ENCODE measurements at places on chromosomes 11 and 22.

GRCh38 chr22:41664951-41665350 is 23.7 kb downstream of the SNU13 start:
- no peak for DNase-seq

GRCh38 chr22:20066617-20067383 is 13.2 kb upstream of the DGCR8 start:
- no peak for DNase-seq

DNA sequence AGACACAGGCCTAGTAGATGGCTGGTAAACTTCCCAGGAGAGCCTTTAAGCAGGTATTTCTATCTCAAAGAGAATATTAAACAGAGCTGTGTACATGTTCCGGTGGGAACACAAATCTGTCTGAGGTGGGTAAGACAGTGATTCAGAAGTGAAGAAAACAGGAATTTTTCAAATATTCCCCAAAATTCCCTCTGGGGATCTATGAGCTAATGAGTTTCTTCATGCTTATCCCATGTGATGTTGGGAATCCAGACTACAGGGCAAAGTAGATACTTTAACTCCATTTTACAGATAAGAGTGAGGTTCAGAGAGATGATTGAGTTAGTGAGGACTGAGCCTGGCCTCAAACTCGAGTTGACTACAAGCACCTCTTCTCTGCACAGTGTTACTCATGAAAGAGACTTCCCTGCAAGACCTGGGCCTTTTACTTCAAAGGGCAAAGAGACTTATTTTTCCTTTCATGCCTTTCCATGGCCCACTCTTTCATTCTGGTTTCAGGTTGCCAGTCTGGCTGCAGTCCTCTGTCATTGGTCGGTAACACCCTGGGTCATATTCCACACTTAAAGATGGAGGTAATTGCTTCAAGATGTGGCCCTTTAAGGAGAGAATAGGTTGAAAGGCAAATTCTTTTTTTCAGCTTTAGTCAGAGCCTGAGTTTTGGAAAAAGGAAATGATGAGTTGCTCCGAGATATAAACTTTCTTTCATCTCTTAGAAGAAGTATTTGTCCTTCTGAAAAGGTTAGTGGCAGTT is 70.1 kb downstream of the CYB5R2 start:
- DNase-seq: no peak

DNA sequence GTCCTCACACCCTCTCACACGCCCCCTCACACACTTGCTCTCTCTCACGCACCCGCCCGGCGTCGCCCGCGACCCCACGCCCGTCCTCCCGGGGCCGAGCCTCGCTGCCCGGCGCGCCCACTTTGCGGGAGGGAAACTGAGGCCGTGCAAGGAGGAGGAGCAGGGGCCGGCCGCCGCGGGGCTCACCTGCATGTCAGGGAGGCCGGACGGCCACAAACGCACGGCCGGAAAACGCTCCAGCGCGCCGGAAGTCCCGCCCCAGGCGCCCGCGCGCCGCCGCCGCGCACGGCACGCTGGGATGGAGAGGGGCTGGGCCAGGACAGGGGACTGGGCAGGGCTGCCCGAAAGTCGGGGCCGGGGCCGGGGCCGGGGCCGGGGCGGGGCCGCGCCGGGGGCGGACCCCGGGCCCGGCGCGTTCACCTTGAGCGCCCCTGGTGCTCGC is at the start of gene CHID1:
Gene CHID1, minus strand, starts transcription at position 222 of the 442 bp plus-strand sequence. CDS start 5,994 bp downstream, outside the sequence.
- peak; percentile 84 for DNase-seq

GRCh38 chr11:8065031-8065430 is 16.0 kb upstream of the TUB start:
- DNase-seq: no peak

GRCh38 chr11:98940913-98941312 is 79.8 kb upstream of the CNTN5 start:
- no peak for DNase-seq

- DNase-seq: no peak
Measured at GRCh38 chr11:3659595-3660515, 11.3 kb downstream of the CHRNA10 start.

GRCh38 chr11:115990004-115990447 is 485.8 kb upstream of the CADM1 start:
- no peak for DNase-seq

DNA sequence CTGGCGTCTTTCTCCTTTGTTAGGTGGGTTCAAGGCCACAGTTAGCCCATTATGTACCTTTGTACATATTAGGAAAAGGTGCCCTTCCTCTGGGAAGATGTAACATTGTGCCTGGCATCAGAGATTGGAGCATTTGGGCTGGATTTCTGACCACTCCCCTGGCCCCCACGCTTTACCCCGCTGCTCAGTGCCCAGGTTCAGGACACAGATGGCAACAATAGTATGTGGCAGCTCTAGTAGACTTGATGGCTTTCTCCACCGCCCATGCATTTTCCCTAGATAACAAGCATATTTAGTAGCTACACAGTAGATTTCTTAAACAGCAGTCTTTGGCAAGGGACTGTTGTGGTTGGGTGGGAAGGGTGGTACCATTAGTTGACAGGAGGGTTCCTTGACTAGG is 53.1 kb downstream of the YAP1 start:
- no peak for DNase-seq

DNA sequence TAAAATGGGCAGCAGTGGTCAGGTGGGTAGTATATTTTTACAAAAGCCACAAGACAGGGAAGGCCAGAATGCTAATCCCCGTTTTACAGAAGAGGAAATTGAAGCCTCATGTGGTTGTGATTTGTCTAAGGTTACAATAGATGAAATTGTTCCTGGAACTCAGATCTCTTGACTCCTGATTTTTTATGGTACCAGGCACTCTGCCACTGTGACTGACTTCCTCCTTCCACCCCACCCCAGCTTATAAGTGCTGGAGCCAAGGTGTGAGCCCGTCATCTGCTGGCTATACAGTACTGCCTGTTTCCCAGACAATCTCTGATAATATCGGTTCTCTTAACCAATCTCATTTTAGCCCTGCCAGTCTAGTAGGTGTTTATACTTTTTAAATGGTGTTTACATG is 1.9 kb downstream of the SLC5A1 start:
- no peak for DNase-seq

- peak; percentile 44 for DNase-seq
Measured at GRCh38 chr22:30005213-30005857, 74.9 kb upstream of the HORMAD2 start.

DNA sequence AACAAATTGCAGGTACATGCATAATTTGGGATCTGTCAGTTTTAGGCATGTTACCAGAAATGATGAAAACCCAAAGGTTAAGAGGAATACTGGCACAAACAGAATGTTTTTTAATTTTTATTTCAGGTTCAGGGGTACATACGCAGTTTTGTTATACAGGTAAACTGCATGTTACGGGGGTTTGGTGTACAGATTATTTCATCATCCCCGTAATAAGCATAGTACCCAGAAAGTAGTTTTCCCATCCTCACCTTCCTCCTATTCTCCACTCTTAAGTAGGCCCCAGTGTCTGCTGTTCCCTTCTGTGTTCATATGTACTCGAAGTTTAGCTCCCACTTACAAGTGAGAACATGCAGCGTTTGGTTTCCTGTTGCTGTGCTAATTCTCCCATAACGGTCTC is 33.0 kb downstream of the PI4KA start:
- no peak for DNase-seq

DNA sequence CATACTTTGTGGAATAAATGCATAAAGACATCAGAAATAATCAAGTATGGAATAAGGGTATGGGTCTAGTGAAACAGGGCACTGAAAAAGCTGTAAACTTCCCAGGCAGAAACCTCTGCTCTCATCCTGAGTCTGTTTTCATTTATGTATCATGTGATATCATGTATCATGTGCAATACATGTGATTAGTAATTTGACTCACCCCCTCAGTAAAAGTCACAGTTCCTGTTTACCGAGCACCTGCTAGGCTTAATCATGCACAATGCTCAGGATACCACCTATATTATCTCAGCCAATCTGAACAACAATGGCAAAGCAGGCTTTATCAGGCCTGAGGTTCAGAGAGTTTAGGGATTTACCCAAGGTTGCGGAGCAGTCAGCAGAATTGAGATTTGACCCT is 250.6 kb upstream of the TENM4 start:
- DNase-seq: no peak

DNA sequence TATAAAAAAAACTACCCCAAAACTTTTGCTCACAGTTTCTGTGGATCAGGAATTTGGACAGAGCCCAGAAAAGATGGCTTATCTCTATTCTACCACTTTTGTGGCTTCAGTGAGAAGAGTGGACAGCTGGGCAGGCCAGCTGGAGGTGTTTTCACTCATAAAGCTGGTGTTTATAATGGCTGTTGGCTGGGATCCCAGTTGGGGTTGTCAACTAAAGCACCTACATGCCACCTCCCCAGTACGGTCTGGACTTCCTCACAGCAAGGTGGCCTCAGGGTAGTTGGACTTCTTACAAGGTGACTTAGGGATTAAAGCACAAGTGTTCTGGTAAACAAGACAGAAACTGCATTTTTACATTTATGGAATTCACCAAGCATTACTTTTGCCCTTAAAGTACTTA is 171.0 kb downstream of the NELL1 start:
- DNase-seq: no peak

DNA sequence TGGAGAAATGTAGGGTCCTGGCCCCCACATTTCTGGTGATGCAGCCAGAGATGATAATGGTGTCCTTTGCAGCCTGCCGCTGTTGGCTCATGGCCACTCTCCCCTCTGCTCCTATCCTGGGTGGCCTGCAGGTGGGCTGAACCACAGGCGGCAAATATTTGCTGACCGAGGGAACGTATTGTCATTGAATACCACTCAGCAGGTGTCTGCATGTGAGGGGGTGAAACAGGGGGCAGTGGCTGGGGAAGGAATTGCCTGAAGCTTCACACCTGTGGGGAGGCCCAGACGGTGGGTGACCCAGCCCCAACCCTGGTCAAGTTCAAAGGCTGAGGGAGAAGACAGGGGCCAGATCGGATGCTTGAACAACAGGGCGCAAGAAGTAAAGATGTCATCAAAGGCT is 73.3 kb upstream of the WNT11 start:
- no peak for DNase-seq

DNA sequence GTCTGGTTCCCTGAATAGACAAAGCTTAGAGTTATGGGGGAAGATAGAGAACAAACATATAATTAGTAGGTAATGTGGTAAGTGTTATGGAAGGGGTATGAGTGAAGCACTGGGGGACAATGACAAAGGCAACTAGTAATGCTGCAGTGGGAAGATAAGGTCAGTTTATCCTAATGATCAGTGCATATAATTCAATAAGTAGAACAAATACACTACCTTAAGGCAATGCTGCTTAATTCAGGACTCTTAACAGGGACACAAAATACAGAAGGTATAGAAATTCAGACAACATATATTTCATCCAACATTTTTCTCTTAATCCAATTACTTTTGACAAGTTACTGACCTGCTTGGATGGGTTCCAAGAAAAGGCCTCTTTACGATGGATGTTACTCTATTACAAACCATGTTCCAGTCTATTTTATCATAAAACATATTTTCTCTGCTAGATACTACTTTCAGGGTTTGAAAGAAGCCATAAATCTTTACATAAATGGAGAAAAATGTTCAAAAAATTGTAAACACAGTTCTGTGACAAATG is 1186.2 kb downstream of the LRRC4C start:
- no peak for DNase-seq

GRCh38 chr22:26906464-26906863 is 249.1 kb downstream of the MIAT start:
- DNase-seq: no peak

GRCh38 chr11:102453302-102453695 is 734 bp upstream of the TMEM123 start:
- no peak for DNase-seq

DNA sequence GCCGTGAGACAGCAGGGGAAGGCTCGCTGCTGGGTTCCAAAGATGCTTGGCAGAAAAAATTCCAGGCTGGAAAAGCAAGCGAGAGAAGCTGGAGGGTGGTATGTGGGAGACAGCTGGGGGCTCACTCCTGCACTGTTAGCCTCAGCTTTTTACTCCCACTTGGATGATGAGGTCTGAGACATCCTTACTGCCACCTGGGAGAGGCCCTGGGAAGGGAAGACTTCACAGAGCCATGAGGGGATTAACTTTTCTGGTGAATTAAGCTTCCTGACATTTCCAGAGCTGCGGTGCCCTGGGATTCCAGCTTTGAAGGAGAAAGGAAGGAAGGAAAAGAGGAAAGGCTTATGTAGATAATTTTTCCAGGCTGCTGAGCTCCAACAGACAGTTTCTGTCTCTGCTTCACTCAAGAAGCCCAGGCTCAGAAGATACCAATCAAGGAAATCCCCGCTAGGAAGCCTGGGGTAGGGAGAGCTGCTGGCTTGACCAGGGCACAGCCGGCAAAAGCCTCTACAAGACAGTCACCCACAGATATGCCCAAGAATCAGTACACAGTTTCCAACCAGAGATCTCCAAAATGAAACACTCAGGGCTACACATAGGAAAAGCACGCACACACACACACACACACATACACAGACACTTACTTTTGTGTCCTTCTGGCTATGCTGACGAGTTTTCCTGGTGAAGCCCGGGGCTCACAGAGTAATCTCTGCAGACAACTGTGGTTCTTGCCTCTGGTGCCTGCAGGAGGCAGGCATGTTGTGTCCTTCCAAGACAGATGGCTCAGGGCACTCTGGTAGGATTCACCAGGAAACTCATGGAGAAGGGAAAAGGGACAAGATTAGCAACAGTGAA is 907 bp downstream of the MCHR1 start:
- DNase-seq: no peak

DNA sequence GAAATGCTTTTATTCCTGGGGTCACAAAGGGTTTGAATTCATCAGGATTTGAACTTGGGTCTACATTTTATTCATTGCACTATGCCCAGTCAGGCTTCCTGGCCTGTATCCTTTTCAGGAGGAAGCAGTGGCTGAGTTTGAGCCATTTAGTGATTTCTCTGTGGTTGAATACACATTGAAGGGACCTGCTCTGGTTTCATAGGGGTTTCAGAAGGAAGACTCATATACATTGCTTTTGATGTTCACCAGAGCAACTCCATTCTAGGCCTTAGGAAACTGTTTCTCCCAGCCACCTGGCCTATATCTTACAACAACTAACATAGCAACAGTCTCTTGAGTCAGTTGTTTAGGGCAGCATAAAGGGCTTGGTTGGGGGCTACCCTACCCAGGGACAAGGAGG is 165.7 kb downstream of the INSC start:
- no peak for DNase-seq

GRCh38 chr11:46066335-46066734 is 54.9 kb downstream of the PHF21A start:
- DNase-seq: no peak

DNA sequence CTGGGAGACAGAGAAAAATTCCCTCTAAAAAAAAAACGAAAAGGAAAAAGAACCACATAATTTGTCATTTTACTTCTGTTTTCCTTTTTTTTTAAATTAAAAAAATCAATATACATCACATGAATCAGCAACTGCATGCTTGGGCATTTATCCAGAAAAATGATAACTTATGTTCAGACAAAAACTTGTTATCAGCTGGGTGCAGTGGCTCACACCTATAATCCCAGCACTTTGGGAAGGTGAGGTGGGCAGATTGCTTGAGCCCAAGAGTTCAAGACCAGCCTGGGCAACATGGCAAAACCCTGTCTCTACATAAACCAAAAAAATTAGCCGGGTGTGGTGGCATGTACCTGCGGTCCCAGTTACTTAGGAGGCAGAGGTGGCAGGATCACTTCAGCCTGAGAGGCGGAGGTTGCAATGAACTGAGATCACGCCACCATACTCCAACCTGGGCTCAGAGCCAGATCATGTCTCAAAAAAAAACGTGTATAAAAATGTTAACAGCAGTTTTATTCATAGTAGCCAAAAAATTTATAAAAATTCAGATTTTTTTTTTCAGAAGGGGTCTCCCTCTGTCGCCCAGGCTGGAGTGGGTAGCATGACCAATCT is 28.5 kb downstream of the AMBRA1 start:
- no peak for DNase-seq
